Calu3 (cell line): ENCODE measurements at places on chromosomes 12 and 14. TPM values are rescaled to one million over a fixed set of nuclear protein-coding genes. Genes with fewer than 3 reads are reported as not detected.

DNA sequence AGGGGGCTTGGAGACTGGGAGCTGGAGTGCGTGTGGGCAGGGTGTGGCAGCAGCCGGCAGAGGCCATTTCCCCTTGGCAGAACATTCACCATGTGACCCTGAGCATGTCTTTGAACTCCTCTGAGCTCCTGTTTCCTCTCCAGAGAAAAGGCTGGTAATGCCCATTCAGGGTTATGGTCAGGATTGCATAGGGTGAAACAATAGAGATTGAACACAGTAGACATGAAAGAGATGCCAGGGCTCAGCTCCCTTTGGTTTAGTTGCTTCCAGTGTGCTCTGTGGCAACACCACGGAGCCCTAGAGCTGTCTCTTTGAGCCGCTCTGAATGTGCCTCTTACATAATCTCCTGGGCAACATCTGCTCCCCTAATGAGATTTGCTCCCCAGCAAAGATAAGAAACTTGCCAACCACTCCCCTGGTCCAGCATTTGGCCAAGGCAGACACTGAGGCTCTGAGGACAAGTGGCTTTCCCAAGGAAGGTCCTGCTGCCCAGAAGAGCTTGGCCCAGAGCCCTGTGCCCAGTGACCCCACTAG lies 4.6 kb downstream of the IFI27 start:
- no peak for DNase-seq

HOXC10 gene
- 0.51 and 0.71 TPM in 2 replicates for total RNA-seq

GRCh38 chr14:103820908-103821307 lies 26.5 kb downstream of the PPP1R13B start:
- DNase-seq, result no peak

DNA sequence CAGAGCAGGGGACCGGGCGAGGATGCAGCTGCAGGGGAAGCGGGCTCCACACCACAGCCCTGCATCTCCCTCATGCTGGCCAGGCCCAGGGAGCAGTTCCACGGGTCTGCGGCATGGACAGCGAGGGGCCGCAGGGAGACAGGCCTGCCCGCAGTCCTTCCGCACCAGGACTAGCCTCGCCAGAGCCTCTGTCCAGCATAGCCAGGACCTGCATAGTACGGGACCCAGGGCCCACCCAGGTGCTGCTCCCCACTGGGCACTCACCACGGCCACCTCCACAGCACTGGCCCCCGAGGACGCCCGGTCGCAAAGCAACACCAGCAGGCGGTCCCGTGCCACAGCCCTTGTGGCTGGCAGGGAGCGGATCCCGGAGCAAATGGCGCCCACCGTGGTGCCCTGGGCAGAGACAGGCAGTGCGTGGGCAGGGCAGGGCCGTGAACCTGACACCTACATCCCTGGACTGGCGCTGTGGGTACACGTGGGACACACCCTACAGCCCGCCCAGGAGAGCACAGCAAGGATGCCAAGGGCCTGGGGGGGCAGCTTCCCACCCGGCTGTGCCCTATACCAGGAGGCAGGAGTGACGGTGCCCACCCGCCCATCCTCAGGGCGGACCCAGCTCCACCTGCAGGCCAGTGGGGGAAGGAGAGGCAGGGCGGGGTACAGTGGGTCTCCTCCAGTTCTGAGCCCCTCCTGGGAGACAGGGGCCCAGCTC lies 23.8 kb downstream of the JAG2 start:
- no peak for DNase-seq

- no peak for DNase-seq
These were observed 67.1 kb downstream of the BLTP3B start for GRCh38 chr12:100075598-100075997.

CACNA1C gene
- total RNA-seq, result not detected in 2 replicates

GRCh38 chr12:14283489-14284144 lies 81.9 kb upstream of the ATF7IP start:
- DNase-seq, result no peak

GRCh38 chr14:95190857-95191256 lies 33.5 kb upstream of the DICER1 start:
- no peak for DNase-seq

SPTB gene
- 0.05 TPM in 1 of 2 replicates, not detected in the other for total RNA-seq

REP15 gene
- total RNA-seq, result 0.78 and 0.83 TPM in 2 replicates

DNA sequence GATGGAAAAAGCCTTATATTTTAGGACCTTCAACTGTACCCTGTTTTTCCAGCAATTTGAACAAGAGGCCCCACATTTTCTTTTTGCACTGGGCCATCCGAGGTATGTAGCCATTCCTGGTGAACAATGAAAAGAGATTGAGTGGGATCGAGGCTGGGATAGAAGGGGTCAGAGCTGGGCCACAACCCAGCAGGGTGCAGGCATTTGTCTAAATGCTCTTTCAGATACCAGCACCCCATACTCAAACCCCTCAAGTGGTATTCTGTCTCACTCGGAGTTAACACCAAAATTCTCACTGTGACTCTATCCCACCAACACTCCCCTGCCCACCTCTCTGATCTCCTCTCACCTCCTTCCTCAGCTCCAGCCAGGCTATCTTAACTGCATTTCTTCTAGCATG lies 26.8 kb downstream of the DUSP6 start:
- no peak for DNase-seq

- no peak for DNase-seq
These were observed 300.0 kb upstream of the NOS1 start for GRCh38 chr12:117661471-117661870.

DNA sequence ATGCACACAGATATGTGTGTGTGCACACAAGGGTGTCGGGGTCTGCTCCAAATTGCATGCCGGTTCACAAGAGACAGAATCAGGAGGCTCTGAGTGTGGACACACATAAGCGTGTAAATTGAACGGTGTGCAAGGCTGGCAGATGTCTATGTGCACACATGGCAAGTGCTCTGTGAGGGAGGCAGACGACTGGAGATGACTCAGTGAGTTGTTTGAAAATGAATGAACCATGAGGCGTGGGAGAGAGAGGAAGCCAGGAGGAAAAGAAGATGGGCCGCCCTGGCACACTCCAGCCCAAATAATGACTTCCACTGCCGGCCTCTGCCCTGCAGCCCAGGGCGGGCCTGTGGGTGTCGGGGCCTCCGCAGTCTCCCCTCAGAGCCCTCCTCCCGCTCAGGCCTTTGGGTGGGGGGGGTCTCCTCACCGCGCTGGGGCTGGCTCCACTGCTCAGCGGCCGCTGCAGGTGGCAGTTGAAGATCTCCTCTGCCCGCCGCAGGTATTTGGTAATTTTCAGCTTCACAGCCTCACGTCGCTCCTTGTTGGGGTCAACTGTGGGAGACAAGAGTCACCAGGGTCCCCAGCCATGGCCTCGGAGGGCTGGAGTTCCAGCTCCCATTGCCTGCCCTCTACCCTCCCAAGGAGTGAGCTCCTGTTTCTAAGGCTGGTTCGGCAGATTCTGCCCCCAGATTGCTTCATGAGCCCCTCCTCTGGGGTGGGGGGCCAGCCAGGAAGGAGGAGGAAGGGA lies 3.5 kb downstream of the RPS6KL1 start:
- no peak for DNase-seq

- no peak for DNase-seq
These were observed 25.2 kb upstream of the PNMA1 start for GRCh38 chr14:73739174-73739898.

GRCh38 chr12:16605642-16606116 lies 283 bp downstream of the LMO3 start:
- DNase-seq, result no peak

CISTR gene
- not detected in 2 replicates for total RNA-seq

DNA sequence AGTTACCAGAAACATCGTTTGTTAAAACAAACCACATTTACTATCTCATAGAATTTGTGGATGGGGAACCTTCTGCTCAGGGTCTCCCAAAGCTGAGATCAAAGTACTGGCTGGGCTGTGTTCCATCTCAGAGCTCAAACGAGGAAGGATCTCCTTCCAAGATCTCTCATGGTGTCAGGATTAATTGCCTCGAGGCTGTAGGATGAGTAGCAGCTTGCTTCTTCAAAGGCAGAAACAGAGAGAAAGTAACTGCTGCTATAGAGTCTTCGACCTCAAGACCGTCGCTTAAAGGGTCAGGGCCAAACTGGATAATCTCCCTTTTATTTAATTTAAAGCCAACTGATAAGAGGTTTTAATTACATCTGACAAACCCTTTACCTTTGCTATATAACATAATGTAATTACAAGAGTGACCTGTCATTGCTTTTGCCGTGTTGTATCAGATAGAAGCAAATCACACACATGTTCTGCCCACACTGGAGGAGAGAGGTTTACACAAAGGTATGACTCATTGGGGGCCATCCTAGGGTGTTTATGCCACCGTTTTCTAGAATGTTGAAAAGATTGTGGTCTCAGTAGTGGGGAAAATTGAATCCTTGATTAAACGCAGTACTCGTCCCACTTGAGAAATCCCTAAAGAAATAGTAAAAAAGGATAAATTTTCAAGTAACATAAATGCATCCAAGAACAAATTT lies 868.8 kb upstream of the TMEM132C start:
- no peak for DNase-seq

DNA sequence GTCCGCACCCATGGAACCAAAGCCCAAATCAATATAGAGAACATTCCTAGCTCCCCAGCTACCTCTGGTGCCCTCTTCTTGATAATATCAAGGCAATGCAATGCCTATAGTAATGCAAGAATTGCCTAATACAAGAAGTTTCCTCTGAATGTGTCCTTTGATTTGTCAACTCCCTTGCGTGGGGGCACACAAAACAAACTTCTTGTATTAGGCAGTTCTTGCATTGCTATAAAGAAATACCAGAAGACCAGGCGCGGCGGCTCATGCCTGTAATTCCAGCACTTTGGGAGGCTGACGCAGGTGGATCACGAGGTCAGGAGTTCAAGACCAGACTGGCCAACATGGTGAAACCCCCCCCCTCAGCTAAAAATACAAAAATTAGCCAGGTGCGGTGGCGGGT lies 10.4 kb upstream of the ITPK1 start:
- no peak for DNase-seq

SLC7A8 gene
- 0.29 TPM in 1 of 2 replicates, not detected in the other for total RNA-seq

DNA sequence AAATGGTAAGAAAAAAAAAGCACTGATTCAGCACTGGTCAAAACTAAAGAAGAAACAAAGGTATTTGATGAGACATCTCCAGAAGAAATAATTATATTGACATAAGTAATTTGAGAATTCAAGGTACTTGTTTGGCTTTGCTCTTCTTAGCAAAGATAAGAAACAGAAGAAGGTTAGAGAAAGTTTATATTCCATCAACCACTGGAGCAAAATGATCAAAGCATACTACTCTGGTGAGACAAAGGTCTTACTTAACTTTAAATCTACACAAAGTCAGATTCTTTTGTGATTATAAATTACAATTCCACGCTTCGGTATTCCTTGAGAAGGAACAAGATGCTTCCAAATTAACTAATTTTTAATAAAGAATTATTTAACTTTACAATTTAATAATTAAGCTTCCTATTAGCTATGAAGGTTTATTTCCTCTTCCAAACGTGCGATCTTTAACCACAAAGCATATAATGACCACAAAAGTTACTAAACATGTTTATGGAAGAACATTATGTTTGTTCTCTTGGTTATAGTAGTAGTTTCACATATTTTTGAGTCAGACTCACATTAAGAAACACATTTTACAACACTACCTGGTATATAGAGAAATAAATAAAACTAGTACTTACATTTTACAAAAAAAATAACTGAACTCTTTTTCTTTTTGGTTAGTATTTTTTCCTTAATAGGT lies 53.4 kb downstream of the METTL25 start:
- DNase-seq, result no peak

DNA sequence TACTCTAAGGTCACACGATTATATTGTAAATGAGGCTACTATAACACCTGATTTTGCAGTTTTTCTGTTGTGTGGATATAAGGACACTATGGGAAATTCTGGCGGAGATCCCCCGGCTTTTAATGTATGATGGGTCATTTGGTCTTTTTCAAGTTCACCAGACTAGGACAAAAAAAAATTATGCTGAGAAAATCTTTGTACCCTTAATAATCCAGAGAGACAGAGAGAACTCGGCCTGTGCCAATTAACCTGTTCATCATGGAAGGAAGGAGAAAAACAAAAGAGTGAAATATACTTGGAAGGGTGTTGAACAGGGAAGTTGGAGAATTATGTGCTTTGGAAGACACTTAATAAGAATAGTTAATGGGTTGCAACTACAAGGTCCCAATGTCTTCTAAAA lies 62.2 kb upstream of the KICS2 start:
- no peak for DNase-seq

DNA sequence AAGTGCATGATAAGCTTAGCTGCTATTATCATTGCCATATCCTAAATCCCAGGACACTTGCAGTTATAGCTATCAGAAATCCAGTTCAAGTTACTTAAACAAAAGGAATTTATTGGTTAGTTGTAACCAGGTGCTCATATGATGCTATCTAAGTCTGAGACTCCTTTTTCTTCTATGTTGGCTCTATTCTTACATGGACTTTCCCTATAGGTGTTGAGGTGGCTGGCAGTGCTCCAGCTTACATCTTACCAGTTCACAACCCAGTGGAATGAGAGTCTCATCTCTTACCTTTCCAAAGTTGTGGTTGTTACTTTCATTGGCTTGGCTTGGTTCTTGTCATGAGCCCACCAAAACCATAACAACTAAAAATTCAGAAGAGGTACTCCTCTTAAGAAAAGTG lies 94.6 kb downstream of the DACT1 start:
- DNase-seq, result no peak

DNA sequence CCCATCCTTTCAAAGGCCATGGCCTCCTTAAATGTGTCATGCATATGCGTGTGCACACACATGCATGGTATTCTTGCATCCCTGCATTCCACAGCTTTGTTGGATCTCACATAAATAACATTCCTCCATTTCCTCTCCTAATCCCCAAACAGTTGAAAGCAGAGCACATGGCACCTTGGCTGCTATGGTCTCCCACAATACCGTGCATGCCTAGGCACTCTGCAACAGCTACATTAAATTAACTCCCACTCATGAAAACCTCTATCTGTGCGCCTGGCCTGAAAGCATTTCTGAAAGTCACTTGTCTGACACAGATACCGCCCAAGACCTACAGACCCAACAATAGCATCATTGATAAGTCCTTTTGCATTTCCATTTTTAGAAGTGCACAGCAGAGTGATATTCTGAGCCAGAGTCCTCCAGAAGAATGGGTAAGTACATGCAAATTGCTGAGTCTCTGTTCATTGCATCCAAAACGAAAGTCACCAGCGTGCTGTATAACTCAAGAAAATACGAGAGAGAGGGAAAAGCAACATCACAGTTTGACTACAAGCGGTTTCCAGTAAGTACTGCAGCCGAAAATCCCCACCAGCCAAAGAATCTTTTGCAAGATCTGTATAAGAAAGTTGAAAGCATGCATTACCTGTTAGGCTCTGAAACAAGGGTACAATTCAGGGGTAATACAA lies 436 bp downstream of the ASB2 start:
- DNase-seq, result no peak

FSCB gene
- total RNA-seq, result not detected in 2 replicates

EIF2S1 gene
- total RNA-seq, result 148 and 161 TPM in 2 replicates

DNA sequence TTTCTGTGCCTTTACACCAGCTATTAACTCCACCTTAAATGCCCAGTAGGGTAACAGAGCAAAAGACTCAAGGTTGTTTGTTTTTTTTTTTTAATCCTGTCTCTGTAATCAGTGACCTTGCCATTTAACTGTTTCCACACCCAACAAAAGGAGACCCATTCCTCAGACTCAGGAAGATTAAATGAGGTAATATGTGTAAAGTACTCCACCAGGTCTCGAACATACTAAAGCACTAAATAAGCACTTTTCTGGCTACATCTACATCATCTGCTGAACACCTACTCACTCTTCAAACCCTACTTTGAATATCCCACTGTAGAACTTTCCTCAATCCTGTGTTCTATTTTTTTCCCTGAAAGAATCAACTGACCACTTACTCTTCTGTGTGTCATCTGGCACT lies 4.1 kb downstream of the SLC2A13 start:
- DNase-seq, result no peak
